Muscle of leg (tissue), 16 donors: ENCODE measurements at places on chromosomes 12 and 14. TPM values are rescaled to one million over a fixed set of nuclear protein-coding genes. Genes with fewer than 3 reads are reported as not detected.

Gene RASSF8
- total RNA-seq, result 42.6 TPM

Gene ZNF664
- total RNA-seq, result 28.3 TPM

Gene TAS2R30
- 4.3 TPM for total RNA-seq

Gene KRT3
- not detected for total RNA-seq

Gene RASSF3
- total RNA-seq, result 32.5 TPM
